ENCODE measurements at places on chromosomes 1 and 21.
A peak's percentile ranks its signal among the peaks of the same experiment; 100 is the strongest.

DNA sequence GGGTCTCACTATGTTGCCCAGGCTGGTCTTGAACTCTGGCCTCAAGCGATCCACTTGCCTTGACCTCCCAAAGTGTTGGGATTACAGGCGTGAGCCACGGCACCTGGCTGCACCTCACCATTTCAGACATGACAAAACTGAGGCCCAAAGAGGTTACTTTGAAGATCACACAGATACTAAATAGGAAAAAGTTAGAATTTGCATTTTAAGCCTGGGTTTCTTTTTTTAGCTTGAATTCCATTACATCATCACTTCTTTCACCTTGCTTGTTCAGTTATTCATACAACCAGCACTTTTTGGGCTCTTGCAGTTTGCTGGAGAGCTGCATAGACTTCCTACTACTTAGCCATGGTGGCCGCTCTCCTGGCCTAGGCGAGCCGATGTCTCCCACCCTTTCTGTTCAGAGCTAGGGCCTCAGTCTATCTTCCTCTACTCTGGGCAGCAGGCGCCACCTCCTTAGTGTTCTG is 16.3 kb upstream of the CD2 start:
- DNase-seq = no peak

DNA sequence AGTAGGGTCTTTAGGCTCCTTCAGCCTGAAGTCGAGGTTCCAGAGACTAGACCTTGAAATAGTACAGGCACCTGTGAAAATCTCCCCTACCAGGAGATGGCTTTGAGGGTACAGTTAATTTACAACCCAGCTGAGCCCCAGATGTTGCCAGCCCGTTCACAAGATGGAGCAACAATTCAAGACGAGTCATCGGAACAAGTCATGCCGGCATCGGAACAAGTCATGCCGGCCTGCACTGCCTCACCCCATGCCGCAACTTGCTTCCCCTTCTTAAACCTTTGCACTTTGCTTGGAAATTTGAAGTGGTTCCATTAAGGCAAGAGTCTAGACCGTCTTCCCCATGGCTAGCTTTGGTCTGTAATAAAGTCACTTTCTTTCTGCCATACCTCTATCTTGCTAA is 16.0 kb downstream of the HHAT start:
- peak; percentile 36 for DNase-seq

DNA sequence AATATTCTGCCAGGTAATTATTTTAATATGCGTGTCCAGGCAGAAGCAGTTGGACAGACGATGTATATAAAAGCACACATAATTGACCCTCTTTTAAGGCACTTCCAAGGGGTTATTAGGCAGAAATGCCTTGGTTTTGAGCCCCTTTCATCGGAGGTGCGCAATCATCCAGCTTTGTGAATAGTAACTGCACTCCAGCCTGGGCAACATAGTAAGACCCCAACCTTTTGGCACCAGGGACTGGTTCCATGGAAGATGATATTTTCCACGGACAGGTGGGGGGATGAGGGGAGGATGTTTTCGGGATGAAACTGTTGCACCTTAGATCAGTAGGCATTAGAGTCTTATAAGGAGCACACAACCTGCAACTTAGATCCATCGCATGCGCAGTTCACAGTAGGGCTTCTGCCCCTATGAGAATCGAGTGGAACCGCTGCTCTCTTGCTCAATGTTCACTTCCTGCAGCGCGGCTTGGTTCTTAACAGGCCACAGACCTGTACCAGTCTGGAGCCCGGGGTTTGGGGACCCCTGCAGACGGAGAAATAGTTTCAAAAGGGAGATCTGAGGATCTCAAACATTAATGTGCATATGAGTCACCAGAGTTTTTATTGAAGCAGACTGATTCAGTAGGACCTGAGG is 1.8 kb upstream of the MCOLN2 start:
- DNase-seq = peak; percentile 43

DNA sequence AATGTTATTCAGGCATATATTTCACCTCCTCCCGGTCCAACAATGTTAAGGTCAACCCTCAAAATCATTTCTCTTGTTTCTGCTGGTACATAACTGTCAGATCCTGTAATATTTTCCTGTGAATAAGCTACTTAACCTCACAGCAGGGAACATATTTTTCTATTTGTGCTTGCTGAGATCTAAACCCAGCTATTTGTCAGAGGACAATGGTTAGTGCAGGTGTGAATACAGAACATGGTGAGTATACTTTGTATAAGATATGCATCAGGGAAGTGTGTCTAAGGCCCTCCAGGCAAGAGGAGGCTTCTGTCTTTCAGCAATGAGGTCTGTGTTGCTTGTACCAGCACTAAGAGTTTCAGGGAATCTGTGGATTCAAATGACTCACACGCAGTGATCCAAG is 970.6 kb downstream of the NCAM2 start:
- DNase-seq = no peak

DNA sequence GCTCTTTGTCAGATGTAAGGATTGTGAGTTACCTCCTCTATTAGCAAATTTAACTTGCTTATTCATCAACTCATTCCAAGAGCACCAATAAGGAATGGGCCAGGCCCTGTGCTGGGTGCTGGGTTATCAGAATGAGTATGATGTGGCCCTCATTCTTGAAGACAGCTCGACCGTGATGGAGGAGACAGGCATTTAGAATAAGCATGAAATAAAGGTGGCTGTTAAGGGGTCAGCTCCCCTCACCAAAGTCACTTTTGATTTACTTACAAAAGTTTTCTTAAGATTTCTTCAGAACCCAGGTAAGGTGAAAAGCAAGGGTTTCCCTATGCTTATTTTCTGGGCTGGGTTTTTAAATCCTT is 15.3 kb upstream of the PADI1 start:
- DNase-seq = no peak

- DNase-seq = no peak
Observed at GRCh38 chr1:61271412-61271789, 189.0 kb downstream of the NFIA start.

DNA sequence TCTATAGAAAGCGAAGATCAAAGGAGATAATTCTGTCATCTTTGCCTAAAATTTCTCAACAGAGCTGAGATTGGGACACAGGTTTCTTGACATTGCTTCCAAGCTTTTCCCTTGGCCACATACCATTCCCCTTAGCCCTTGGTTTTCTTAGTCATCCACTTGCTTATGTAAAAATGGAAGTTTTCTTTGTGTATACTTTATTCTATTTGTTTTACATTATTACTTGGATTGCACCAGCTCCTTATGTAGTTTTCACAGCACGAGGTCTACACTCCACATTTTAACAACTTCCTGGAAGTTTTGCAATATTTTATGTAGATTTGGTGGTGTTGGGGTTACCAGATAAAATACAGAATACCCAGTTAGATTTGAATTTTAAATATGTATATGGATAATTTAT is 129.8 kb downstream of the PLA2G4A start:
- no peak for DNase-seq

DNA sequence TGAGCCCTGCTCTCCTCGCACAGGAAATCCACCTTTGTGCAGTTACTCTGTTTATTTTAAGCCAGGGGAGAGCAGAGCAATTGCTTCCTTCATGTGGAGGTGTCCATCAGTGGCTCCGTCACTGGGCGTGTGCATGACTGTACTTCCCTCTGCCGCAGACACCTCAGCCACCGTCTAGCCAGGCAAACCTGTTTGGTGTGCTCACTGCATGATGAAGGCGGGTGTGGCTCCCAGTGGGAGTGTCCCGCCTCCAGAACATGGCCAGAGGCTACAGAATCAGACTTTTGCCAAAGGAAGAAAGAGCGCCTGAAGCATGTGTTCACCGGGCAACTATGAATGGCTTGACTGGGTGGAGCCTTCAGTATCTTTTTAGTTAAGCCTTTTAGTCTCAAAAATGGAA is 26.1 kb upstream of the LAMC2 start:
- no peak for DNase-seq

- DNase-seq = no peak
Observed at GRCh38 chr1:78101051-78101450, 55.3 kb downstream of the GIPC2 start.

DNA sequence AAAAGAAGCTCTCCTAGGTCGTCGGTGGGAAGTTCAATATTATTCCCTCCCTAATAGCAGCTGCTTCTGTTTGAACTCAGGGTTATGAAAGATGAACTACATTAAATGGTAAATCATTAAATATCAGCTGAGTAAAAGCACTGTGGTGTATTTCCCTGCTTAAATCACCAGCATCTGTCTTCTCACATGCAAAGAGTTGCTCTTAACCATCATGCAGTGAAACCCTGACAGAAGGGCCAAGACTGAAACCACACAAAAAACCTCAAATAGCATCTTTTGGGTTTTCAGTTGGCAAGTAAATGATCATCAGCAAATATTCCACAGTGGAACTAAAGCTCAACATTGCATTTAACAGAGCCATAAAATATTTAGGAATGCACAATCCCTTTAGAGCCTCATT is 380.0 kb upstream of the ADGRL2 start:
- no peak for DNase-seq

- no peak for DNase-seq
Observed at GRCh38 chr1:201147396-201148015, 6.8 kb downstream of the TMEM9 start.

DNA sequence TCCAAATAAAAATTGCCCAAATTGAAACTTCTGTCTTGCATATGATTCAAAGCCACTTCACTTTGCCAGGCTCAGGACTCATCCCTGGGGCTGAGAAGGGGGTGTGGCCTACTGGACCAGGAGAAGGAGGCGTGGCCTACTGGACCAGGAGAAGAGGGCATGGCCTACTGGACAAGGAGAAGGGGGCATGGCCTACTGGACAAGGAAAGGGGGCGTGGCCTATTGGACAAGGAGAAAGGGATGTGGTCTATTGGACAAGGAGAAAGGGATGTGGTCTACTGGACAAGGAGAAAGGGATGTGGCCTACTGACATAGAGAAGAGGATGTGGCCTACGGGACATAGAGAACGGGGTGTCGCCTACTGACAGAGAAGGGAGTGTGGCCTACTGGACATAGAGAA is 405.3 kb downstream of the RRAGC start:
- peak; percentile 8 for DNase-seq

- no peak for DNase-seq
Observed at GRCh38 chr21:45391743-45392572, 13.0 kb upstream of the COL18A1 start.

All from RKO (cell line).